ENCODE measurements at places on chromosomes 5 and 9.

DNA sequence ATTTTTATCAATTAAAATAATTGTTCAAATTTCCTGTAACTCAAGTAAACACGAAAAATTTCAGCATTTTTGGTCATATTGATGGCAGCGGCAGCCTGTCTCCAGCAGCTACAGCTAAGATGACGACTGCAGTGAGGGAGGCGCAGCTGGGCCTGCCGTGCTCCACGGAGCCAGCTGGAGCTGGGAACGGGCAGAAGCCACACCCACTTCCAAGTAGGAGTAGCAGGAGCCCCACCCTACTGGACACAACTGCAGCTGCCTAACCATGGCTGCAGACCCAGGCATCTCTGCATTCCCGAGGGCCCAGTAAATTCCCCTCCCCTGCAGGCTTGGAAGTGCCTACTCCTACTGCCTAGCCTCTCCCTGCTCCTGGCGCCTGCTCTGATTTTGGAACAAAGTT is 2031.7 kb downstream of the EFNA5 start:
- no peak for DNase-seq

DNA sequence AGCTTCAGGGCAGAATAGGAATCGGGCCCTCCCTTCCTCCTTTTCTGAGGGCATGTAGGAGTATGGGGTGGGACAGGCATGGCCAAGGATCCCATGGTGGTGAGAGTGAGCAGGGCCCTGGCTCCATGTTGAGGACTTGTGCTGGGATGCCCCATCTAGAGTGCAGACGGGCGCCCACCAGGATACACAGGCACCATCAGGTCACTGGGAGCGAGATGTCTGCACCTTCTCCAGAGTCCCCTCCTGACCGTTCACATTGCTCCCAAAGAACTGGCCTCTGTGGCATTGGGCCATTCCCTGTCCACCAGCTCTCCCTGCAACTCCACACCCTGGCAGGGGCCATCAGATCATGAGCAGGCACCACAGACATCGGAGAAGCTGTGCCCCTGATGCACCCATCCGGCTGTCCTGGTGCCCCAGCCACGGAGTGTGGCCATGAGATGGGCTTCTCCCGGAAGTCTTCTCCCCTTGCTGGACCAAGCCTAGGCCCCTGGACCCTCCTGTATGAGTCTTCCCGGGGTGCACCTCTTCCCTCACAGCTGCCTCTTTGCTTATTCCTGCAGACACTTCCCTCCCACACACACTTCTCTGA is 195.0 kb downstream of the IRX2 start:
- DNase-seq: no peak

GRCh38 chr5:78649211-78649695 is 681 bp upstream of the LHFPL2 start:
- no peak for DNase-seq

- DNase-seq: no peak
Observed at GRCh38 chr5:172071309-172071875, 65.0 kb upstream of the FBXW11 start.

DNA sequence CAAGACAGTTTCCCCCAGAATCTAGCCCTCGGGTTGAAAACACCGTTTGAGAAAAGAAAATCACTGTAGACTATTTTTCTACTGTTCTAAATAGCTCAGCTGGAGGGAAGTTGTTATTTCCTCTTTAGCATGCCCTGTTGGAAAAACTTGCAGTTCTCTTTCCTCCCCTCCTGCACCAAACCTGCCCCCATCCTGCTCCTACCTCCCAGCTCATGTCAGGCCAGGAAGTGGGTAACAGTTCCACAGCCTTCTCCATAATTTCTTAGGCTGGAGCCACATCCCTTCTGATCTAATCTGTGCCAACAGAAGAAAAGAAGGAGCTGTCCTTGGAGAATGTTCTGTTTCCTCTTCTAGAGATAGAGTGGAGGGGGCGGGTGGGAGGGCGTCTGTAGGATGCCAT is 437.7 kb downstream of the SPOCK1 start:
- DNase-seq: no peak

- DNase-seq: peak; percentile 53
Observed at GRCh38 chr5:1400211-1400855, 44.9 kb downstream of the SLC6A3 start.

- DNase-seq: peak; percentile 98
Observed at GRCh38 chr5:91380491-91381238, 2.5 kb downstream of the ARRDC3 start.

GRCh38 chr5:65359981-65360380 is 121.7 kb downstream of the ADAMTS6 start:
- DNase-seq: no peak

DNA sequence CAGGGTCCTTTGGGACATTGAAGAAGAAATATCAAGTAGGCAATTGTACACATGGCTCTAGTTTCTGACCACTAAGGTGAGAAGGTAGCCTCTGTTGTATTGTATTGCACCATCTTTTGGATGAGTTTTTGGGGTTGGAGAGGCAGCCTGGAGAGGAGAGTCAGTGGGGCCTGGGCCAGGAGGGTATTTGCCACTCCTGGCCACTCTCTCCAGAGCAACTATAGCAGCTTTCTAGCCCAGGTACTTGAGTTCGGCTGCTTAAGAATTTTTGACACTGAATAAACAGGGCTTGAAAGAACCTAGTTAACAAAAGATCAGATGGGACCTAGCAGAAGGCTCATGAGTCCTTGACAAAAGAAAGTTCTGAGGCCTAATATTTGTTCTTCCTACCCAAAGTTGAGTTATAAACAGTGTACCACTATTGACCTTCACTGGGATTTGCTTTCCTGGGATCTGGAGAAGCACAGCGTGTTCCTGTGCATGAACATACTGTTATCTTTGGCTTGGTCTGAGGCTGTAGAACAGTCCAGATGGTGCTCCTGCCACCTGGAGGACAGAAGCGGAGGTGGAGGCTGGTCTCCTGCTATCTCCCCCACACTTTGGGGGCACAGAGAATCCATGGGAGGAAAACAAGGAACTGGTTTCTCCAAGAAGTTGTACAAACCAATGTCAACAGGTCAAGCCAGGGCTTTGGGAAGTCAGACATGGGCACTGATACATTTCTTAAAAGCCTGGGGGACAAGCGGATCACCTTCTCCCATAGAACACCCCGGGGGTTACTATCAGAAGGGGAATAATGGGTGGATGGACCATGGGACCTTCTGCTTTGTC is 110.4 kb upstream of the LIFR start:
- DNase-seq: peak; percentile 62

DNA sequence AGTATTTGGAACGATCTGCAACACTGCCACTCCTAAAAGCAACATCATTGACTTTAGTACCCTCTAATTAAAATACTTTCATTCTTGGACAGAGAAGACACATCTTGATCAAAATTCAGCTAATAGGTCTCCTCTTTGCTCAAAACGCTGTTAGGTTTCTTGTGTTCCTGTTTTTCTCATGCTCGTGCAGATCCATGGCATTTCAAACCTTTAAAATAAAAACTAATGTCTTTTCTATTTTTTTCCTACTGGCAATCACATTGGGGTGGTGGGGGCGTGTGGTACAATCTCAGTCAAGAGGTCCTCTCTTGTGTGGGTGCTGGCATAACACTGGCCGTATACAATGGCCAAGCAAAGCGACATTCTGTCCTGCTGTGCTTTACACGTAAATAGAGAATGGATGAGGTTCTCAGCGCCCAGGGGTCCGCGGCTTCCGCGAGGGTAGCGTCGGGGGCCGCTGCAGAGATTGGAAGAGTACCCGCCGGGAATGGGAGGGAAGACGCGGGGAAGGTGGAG is 315 bp upstream of the GPR150 start:
- DNase-seq: no peak

DNA sequence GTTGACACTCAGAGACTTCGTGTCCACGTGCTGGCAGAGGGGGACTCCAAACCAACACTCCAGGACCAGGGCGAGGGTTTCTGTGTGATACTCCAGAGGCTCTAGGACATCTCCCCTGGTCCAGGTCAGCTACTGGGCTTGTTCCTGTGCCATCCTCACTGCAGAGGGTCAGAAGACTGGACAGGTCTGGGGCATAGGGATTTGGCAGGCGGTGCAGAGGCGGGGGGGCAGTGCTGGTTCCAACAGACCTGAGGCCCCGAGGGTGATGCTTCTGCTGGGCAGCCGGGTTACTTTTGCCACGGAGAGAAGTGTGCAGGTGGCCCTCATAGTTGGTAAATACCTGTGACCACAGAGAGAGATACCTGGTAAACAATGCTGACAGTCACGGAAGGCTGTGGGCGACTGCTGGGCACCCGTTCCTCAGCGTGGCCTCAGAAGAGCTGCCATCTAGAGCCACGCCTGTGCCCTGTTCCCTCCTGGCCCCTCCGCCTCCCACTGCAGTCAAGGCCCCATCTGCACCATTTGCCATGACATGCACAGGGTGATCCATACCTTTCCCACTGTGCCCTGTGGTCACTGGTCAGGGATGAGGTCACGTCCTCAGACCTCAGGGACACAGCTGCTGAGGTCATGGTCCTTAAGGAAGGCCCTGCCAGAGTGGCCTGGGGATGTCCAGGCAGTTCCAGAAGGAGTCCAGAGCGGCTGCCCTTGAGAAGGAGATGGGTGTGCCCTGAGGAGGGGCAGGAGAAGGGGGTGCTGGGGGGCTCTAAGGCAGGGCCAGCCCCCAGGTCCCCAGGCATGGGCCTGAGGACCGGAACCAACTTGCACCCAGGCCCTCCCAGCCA is 30.0 kb downstream of the TRIP13 start:
- peak; percentile 11 for DNase-seq

- DNase-seq: no peak
Observed at GRCh38 chr5:147430628-147431027, 79.2 kb downstream of the DPYSL3 start.

DNA sequence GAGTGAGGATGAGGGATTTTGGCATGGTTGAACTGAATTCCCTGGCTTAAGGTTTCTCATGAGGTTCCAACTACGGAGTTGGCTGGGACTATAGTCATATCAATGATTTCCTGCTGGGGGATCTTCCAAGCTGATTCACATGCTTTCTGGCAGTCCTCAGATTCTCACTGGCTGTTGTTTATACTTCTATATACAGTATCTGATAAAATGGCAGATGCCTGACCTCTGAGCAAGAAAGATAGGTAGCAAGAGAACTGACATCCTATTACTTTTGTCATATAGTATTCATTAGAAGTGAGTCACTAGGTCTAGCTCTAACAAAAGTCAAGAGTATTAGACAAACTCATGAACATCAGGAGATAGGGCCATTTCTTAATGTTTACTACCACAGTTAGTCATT is 440.9 kb upstream of the EDIL3 start:
- no peak for DNase-seq

GRCh38 chr9:125556046-125556721 is 150.8 kb downstream of the MAPKAP1 start:
- no peak for DNase-seq

DNA sequence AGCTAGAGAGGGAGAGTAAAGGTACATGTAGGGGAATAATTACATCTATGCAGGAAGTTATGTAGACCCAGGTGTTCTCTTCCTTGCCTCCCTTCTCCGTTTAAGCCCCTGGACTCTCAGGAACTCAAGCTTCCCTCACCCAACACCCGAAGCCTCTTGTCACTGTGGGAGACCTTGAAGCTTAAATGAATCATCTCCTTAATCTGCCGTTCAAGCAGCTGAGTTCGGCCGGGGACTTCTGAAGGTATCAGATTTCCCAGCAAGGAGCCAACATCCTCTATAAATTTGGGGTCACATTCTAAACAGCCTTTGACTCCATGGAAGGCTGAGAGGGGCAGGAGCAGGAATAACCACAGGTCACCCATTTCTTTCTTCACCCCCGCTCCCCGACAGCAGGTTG is 412 bp downstream of the IZUMO3 start:
- DNase-seq: no peak

All from pancreas (tissue), 10 donors.